ENCODE measurements at places on chromosomes 2 and 18. TPM values are rescaled to one million over a fixed set of nuclear protein-coding genes. Genes with fewer than 3 reads are reported as not detected.

The SLC1A4 gene
- 14.7 TPM for total RNA-seq

The KCNG2 gene
- total RNA-seq: 0.19 TPM

The SUMO1 gene
- 81.4 TPM for total RNA-seq

The CYTIP gene
- total RNA-seq: 4.7 TPM

The ANKRD62 gene
- not detected for total RNA-seq

The TWIST2 gene
- total RNA-seq: 1.1 TPM

The TTC39C gene
- total RNA-seq: 14.6 TPM

The CCDC68 gene
- 32.5 TPM for total RNA-seq

The CPSF3 gene
- 20.9 TPM for total RNA-seq

The IL36RN gene
- total RNA-seq: not detected

- DNase-seq: no peak
Measured at GRCh38 chr2:1995081-1995480, 250.8 kb upstream of the PXDN start.

DNA sequence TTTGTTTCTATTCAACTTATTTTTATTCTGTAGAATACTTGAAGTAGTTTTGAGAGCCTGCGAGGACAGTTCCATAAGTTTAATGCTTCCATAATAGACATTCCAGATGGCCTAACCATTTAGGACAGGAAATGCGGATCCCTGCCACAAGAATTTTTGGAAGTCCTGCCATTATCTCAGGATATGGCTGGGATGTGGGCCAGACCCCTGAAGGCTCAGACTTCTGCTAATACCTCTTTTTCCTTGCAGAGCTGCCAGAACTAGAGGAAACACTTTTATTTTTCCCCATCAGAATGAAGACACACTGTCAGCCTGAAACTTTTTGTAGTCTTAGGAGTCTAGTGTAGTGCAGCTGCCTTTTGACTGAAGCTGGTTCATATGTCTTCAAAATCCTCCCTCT is 806.5 kb downstream of the TDRD15 start:
- no peak for DNase-seq

GRCh38 chr18:74116633-74117554 is 30.7 kb downstream of the FBXO15 start:
- DNase-seq: peak; percentile 63

- DNase-seq: no peak
Measured at GRCh38 chr2:233822781-233823730, 31.3 kb downstream of the HJURP start.

GRCh38 chr2:154470376-154470775 is 228.1 kb upstream of the KCNJ3 start:
- no peak for DNase-seq

DNA sequence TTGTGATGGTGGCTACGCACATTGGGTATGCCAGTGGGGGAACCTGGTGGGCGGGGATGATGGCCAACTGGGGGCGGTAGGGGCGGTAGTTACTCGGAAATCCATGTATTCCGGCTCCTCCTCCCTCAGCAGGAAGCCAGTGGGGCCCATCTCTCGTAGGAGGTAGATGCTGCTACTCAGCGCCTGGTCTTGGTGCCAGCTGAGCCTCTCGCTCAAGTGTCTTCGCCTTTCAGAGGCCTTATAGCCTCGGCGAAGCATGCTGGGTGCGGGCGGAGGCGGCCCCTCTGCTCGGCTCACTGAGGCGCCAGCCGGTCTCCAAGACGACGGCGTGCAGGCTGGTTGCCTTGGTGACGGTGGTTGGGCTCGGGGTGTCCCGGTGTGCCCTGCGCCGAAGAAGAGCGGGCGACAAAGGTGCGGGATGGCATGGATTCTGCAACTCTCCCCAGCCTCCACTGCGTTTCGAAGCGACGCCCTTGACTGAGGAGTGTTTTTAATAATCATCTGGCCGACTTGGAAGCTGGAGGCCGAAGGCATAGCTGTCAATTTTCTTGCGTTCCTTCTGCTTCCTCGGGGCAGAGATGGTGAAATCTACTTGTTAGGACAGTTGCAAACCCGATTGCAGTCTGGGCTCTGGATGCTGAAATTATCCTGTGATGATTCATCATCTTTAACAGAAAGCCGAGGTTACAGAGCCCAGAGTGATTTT is at the start of gene ZSWIM2:
Gene ZSWIM2 (minus strand): TSS at position 298 of the 706 bp plus-strand sequence. CDS start 40 bp downstream, at position 258.
- peak; percentile 61 for DNase-seq

DNA sequence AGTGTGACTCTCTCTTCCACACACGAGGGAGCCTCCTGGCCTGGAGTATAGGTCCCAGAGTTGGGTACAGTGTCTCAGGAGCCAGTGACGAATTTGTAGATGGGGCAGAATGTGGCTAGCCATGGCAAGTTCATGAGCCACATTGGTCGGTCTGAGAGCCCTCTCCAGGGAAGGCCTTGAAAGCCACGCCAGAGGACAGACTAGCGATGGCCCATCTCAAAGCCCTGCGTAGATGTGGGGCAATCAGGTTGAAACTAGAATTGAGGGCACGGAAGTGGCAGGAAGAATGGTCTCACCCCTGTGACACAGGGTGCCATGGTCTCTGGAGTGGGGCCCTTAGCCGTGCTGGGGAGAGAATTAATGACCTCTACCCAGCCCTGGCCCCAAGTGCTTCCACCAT is 106.2 kb downstream of the TSHZ1 start:
- no peak for DNase-seq

GRCh38 chr2:206869824-206870495 is 69.4 kb upstream of the CPO start:
- DNase-seq: no peak

GRCh38 chr2:239136762-239137161 is 264.1 kb downstream of the HDAC4 start:
- peak; percentile 14 for DNase-seq

DNA sequence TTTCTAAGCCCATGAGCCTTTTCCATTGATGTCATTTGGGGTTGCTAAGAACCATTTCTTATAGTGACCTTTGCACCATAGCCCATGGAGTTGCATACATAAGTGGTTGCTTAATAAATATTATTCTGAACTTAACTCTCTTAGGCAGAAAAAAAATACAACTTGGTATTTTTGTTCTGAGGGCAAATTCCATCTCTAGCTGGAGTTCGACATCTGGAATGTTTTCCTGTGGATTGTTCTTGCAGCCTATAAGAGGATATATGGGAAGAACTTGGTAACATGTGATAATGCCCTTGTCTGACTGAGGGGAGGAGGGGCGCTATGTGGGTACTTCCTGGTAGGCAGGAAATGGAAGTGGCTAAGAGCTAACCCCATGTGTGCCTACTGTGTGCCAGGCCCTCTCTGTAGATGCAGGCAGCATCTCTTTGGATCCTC is 20.7 kb downstream of the IGFBP2 start:
- no peak for DNase-seq

DNA sequence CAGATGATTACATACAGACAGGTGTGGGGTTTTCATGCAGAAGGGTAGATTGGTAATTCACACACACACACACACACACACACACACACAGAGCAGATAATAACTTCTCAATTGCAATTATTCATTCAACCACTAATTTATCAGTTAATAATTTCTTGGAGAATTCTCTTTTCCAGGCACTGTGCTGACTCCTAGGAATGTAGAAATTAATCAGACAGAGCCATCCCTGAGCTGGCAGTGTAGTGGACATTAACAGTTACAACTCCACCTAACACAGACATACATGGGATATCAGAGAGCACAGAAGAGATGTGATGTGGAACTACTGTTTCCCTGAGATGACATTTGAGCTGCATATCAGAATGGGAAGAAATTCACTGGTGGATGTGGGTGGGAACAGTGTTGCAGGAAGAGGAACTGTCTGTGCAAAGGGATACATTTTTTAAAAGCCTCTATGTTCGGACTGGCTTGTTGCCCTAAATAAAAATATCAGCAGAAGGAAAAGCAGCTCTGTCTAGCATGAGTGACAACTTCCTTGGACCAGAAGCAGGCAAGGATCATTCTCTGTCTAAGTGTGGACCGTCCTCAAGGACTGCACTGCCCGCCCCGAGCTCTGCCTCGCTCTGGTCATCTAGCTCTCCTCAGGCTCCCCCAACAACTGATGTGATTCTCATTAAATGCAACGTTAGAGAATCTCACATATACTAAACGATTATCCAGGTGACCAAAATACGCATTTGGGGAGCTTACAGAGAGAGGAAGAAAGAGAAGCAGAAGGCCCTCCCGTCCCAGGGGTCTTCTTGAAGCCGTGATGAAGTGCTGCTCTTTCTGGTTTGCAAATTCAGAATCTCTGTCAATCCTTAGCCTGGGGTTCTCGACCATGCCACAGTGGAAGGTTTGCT is 173.4 kb upstream of the TRIB2 start:
- DNase-seq: no peak

DNA sequence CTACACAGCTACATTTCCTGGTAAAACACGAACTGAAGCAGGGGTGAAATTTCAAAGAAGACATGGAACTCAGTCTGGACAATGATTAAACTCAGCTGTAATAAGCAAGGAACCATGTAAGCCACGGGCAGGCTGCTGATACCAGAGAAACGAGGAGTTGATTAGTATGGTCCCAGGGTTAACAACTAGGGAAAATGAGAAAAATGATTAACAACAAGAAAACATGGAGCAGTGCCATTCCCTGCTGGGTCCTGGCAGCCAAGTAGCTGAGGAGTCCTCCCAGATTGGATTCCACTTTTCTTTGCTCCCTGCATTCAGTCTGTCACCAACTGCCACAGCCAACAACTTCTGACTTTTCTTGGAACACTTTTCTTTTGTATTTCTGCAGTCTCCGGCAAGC is 517.0 kb upstream of the KLHL29 start:
- DNase-seq: no peak

- DNase-seq: no peak
Measured at GRCh38 chr2:202109139-202109736, 36.2 kb downstream of the KIAA2012 start.

DNA sequence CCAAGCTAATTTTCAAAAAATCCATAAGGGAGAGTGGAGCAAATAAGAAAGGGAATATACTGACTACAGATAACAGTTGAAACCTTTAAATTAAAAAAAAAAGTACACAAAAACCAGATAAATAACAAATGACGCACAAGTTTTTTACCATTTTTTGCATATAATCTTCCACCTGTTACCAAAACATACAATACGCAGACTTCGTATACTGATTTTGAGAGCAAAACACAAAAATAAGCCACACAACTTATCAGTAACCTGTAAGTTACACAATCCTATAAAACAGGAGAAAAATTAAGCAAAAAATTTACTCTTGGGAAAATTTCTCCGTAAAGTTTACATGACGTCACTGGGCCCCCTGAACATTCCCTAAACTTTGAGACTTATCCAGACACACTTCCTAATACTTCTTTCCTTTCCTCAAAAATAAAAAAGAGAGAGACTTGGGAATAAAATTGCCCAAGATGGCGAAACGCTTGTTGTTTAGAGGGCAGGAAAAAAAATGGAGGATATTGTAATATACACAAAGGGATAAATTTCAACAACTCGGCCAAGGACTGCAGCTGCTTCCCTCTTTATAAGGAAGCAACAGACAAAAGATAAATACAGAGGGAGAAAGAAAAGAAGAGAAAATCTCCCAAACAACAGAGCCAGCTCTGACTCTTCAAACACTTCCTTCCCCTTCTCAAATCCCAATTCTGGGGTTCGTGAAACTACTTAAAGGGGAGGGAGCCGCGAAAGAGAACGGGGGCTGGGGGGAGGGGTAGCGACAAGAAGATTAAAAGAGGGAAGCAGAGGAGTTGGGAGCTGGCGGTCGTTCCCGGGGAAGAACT is 1.6 kb downstream of the BAZ2B start:
- DNase-seq: no peak

GRCh38 chr2:96739076-96739632 is 710 bp downstream of the LMAN2L start:
- DNase-seq: no peak

DNA sequence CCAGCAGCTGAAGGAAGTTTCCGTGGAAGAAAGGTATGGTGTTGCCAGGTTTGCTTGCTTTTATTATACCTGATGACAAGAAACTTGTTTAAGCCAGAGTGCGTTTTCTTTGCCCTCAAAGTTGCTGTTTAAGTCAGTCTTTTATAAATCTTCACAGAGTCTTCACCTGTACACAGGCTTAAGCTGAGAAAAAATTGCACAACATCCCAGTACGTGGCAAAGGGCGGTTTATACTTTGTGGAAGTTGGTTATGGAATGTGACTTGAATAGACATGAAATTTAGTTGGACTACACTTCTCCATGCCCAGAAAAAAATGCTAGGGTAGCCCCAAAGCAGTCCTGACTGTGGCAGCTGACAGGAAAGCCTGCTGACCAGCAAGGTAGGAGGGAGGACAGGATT is 121.5 kb downstream of the RTN4 start:
- no peak for DNase-seq

DNA sequence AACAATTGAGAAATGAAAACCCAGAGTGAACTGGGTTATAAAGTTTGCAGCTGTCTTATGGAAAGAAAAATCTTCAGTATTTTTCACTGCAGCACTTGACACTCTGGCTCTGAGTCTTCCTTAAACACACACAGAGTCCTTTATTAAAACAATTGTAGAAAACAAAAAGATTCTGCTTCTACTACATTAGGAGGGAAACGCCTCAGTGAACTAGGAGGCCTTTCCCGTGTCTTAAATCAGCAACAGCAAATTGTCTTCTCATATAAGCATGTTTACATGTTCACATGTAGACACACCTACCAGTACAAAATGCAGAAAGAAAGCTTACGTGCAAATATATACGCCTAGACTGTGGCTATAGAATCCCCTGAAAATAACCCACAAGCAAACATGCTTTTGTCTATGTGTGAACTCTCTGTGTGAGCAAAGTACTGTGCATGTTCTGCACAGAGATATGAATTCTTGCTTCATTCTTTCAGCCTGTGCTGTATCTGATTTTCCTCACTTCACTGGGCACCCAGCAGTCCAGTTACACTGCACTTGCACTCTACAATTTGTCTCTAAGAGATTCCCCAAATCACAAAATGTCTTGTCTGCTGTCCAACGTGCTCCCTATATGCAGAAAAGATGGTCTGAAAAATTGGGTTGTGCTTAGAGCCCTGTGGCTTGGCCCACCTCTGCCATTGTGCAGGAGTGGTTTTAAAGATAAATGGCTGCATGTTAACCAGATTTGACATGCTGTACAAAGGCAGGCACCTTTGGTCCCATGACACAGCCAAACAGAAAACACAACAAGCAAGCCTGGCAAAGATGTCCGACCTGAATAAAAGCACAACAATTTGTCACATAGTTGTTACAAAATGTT is 24.5 kb downstream of the ZEB2 start:
- no peak for DNase-seq

- DNase-seq: no peak
Measured at GRCh38 chr2:229044581-229044980, 226.5 kb downstream of the PID1 start.

DNA sequence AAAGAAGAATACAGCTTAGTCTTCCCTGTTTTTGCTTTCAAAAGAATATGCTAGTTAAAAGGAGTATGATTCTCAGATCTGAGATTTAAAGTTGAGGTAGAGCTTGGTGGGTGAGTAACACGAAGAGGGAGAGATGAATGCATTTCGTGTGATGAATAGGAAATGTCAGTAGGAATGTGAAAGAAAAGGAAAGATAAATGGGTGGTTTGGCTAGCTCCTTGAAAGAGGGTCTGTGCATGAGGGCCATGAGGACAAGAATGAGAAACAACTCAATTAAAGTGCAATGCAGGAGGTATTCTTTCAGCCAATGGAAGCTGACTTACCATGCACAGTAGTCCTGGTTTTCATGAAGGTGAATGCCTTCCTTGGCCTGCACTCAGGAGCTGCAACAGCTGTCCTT is 248.2 kb downstream of the HNMT start:
- no peak for DNase-seq

Measured in mucosa of descending colon (tissue), 3 donors.